ENCODE measurements at places on chromosomes 2 and 18.

DNA sequence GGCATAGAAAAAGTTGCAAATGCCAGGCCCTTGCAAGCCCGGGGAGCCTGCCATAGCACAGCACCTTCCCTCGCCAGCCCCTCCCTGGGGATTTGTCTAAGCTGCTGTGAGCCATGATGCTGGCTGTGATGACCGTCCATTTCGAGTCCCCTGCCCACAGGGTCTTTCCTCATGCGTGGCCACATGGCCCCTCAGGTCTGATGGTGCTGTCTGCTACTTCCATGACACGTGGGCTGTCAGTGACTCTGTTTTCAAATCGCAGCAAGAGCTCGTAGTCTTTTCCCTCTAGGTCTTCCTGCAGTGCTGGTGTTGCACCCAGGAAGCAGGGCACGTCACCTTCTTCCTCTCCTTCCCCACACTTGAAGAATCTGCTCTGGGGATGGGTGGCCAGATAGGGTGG lies 15.5 kb upstream of the GNAL start:
- no peak for DNase-seq

- no peak for DNase-seq
Measured at GRCh38 chr2:236644502-236644911, 74.9 kb downstream of the ACKR3 start.

GRCh38 chr2:151996243-151997003 lies 102.4 kb downstream of the CACNB4 start:
- DNase-seq = no peak

DNA sequence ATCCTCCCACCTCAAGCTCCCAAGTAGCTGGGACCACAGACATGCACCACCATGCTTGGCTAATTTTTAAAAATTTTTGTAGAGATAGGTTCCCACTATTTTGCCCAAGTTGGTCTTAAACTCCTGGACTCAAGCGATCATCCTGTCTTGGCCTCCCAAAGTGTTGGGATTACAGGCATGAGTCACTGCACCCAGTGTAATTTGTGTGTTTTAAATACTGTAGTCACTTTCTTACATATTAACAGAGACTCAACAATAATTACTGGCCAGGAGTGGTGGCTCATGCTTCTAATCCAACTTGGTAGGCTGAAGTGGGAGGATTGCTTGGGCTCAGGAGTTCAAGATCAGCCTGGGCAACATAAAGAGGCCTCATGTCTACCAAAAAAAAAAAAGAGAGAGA lies 293.0 kb downstream of the RDH14 start:
- DNase-seq = no peak

DNA sequence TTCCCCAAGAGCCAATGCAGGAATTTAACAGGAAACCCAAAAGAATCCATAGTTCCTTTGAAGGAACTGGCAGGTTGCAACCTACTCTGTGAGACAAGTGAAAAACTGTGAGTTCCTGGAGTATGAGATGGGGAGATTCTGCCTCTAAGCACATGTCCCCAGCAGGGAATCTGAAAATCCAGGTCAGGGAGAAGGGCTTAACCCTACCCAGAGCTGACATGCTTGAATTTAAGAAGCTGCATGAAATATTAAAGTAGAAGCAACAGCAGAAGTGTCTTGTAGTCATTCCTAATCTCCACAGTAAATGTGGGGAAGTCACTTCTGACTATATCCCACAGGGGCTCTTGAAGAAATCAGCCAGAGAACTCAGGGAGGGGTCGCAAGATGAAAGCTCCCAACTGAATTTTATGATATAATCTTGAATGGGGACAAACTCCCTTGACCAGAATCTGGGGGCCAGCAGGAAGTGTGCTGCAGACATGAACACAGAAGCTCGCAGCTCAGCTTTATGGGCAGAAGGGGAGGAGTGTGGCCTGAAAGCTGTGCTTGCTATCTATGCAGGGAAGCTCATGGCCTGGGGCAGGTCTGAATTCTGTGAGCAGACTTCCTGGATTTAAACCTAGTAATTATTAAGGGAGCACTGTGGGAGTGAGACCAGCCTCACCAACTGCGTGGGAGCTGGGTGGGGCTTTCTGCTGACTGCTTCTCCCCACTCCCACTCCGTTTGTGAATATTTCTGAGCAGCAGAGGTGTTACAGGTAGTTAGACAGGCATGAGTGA lies 184.1 kb upstream of the KYNU start:
- no peak for DNase-seq

DNA sequence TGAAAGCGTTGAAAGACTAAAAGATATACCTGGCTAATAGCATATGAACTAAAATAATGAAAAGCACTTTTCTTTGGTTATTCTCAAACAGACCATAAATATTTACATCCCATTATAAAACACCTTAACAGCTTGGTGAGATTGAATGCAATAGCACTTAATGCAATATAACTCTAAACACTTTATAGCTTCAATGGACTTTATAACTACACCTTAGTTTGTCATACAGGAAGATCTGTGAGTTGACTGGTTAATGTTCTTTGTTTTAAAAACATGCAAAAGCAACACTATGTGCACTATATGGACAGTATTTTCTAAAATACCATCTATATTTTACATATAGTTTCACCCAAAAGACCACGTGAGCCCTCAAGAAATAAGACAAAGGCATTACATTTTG lies 353.3 kb upstream of the ACVR2A start:
- no peak for DNase-seq

- DNase-seq = no peak
Measured at GRCh38 chr2:17084877-17085276, 419.2 kb upstream of the CYRIA start.

DNA sequence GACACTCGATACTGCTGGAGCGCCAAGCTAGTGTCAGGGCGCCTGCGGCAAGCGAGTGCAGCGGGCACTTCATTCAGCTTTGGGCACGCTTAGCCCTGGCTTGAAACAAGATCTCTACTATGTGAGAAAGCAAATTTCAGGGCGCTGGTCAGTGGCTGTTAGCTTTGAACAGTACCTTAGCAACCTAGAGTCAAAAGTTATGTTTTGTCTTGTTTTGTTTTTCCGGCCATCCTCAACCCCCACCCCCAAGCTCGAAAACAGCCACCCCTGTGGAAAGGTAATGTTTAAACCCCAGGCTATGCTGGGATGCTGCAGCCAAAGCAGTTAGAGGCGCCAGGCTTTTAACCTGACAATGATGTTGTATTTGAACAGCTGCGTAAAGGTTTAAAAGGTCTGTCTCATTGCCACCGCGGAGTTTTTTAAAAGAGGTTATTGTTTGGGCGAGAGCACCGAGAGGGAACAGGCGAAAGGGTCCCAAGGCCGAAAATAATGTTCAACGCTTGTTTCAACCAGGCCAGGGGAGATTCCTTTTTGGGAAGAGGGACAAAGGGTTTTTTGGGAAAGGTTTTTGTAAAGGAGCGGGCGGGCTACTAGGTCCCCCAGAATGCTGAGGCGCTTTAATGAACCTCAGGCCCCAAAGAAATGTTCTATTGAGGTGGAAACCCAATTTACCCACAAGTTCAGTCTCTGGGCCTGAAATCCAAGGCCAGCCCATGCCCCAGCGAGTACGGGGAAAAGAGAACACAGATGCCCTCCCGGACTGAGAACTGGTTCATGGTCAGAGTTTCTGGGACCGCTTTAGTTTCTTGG lies 2.3 kb upstream of the HOXD10 start:
- DNase-seq = no peak

DNA sequence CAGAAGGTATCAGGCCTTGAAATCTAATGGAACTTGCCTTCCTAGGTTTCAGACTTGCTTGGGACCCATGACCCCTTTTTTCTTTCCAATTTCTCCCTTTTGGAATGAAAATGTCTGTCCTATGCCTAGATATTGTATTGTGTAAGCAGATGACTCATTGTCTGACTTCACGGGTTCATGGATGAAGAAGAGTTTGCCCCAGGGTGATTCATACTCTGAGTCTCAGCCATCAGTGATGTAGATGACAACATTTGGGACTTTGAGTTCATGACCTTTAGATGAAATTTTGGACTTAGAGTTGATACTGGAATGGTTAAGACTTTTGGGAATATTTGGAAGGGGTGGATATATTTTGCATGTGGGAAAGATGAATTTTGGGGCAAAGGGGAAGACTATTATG lies 11.2 kb upstream of the SCYGR5 start:
- DNase-seq = peak; percentile 32

- no peak for DNase-seq
Measured at GRCh38 chr2:191901031-191901430, 54.1 kb upstream of the CAVIN2 start.

DNA sequence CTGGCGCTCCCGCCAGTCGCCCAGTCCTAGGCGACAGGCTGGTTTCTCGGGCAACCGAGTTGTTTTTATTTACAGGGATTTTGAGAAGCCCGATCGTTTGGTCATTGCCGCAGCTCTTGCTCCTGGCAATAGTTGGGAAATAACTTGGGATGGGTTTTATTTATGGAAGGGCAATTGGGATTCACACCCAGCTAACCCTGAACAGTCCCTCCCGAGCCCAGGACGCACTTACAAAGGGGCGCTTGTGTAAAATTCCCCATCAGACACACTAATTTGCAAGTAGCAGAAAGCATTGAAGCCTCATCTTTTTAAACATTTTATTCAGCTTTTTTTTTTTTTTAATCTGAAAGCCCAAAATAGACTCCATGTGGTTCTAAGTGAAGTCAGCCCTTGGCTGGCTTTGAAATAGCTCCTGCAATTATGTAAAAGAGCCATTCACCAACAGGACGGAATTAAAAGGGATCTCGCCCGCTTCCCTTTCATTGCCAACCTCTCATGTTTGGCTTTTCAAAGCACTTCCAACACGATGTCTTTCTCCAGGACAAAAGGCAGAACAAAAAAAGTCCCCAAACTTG lies 3.6 kb upstream of the GBX2 start:
- DNase-seq = no peak

DNA sequence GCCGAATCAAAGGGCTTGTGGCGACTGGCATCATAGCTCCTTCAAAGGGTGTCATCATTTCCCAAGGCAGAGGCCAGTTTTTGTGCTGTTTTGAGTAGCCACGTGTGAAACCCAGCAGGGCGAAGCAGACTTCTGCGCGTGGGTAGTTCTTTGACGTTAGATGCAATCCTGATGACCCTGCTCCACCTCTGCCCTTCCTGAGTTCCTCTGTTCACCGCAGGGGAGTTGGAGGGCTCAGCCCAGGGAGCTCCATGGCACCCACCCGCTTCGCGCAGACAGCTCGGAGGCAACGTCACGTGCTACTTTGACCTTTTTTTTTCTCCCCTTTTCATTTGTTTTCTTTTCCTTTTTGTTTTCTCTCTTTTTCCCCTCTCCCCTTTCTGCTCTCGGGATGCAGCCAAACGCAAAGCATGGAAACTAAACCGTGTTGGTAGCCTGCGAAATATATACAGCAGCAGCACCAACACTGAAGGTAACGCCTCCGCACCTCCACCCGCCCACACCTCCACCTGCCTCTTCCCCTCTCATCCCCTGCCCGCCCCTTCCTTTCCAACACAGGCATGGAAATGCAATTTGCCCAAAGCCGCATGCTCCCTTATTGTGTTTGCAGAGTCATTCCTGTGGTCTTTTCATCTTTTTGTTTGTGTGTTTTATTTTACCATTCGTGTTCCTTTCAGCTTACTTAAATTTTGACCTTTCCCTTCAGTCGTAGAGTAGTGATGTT lies 153.6 kb downstream of the GBX2 start:
- no peak for DNase-seq

- DNase-seq = no peak
Measured at GRCh38 chr2:180021850-180022249, 14.8 kb upstream of the CWC22 start.

GRCh38 chr2:107548216-107548615 lies 278.5 kb upstream of the RGPD4 start:
- no peak for DNase-seq

- DNase-seq = no peak
Measured at GRCh38 chr18:27412556-27412955, 227.4 kb upstream of the CHST9 start.

- DNase-seq = no peak
Measured at GRCh38 chr2:33929467-33929866, 330.4 kb upstream of the FAM98A start.

DNA sequence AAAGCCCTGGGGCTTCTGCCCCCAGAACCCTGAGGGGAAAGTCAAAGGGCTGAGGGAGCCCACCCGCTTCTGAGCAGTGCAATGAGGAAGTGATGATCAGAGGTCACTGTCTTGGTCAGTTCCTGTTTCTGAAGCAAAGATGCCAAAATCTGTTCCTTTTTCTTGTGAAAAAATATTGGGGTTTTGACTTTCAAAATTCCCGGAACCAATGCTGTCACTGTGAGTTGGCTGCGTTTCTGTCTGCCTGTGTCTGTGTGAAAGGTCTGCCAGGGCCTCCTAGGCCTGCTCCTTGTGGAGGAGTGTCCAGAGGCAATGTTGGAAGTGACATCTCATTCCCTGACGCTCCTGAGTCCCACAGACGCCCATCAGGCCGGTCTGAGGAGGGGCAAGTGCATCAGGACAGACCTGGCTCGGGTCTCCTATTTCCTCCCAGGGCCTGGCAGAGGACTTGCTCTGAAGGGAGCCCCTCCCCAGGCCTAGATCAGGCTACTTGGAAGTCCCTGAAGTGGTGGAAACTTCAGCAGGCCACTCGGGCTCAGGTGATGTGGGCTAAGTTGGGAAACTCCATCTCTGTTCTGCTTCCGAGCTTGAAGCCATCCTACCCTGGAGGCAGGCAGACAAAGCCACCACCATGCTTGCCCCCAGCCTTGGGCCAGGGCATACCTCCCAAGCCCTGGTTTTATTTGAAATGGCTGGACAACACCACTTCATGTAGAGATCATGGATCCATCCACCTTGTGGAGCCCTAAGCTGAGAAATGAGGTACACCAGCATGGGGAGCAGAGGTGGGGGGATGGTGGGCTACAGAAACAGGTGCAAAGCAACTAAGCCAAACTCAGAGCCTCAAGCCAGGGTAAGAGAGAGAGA lies 51.0 kb downstream of the PKDCC start:
- DNase-seq = no peak

GRCh38 chr2:26848336-26849055 lies 564 bp downstream of the DPYSL5 start:
- no peak for DNase-seq

GRCh38 chr2:53473236-53473635 lies 294.4 kb upstream of the CHAC2 start:
- no peak for DNase-seq

DNA sequence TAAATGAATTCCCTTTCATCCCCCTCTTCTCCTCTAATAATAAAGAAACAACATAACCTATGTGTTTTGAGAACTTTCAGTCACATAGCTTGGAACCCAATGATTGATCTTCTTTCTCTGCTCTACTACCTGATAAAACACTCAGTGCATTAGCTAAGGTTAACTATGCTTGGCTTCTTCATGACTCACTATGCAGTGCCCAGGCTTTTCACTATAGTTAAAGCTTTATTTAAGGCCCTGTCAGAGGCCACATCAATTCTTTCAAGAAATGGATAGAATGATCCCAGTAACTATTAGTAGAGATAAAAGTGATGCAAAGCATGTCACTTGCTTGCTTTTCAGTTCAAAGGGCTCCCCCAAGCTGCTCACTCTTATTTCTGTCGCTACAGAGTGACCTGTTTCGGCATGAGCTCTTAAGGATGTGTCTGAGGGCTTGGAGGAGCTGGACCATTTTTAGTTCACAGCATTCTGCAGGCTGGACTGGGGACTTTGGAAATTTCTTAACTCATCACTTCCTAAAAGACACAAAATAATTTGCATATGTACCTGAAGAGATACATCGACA lies 384.0 kb downstream of the LRRTM1 start:
- no peak for DNase-seq

- peak; percentile 30 for DNase-seq
Measured at GRCh38 chr2:164430166-164430783, 191.0 kb downstream of the GRB14 start.

- DNase-seq = no peak
Measured at GRCh38 chr2:40072442-40073232, 293.6 kb upstream of the THUMPD2 start.

GRCh38 chr2:42047488-42048298 lies at the start of gene PKDCC:
TSS of gene PKDCC (plus strand) at chr2:42048021. CDS start at chr2:42048200, 179 bp downstream.
- peak; percentile 60 for DNase-seq

Data from SW 1271 (cell line).